Heart left ventricle (tissue), 16 donors: ENCODE measurements at places on chromosomes 11 and 22.

DNA sequence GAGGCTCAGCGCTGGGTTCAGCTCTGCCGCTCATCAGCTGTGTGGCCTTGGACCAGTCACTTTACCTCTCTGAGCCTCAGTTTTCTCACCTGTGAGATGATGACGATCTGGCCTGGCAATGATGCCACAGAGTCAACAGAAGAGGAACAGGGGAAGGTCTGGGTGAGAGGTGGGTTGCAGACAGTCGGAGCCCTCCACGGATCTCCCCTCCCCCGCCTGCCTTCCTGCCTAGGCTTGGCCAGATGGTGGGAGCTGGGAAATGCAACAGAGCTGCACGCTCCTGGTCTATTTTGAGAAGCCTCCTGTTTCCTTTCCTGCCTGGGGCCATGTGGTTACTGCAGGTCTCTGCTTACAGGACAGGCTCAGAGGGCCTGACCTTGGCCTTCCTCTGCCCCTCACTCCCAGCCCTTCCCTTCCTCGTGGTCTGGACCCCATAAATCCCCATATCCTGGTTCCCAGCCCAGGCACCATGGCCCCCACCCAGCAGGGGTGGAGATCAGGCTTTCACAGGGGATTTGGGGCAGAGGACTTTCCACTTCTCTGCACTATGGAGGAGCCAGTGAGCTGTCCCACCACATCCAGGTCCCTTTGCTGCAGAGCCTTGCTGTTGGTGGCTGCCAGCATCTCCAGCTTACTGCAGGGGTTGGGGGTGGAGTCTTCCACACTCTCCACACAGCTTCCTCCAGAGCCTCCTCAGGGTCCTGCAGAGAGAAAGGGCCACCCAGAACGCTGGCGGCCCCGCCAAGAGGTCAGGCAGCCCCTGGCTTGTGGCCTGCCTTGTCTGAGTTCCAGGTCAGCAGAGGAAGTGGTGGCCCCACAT, 46.9 kb downstream of the C11orf96 start:
- no peaks in the 10 kb centered on the region for H3K27me3 ChIP-seq
- no peaks in the 10 kb centered on the region for H3K36me3 ChIP-seq
- H3K4me1 ChIP-seq, result peaks cover 65% of the 10 kb centered on the region

GRCh38 chr11:77442394-77443053, 31.4 kb downstream of the PAK1 start:
- H3K4me3 ChIP-seq, result no peak overlapping the region
- H3K27ac ChIP-seq, result no peak overlapping the region
- DNase-seq, result no peak
- H3K27me3 ChIP-seq, result no peaks in the 10 kb centered on the region

DNA sequence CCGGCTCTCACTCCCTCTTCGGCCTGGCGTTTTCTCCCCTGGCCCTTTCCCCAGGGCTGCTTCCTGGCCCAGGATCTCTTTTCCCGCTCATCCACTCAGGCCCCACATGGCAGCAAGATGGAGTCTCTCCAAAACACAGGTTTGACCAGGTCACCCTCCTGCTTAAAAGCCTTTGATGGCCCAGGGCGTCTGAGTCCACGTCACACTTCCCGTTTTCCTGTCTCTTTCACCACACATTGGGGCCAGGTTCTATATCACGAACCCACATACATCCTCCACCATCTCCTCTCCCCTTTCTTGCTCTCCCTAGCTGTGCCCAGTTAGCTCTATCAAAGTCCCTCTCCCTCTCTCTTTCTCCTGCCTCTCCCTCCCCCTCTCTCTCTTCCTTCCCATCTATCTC, 7.8 kb upstream of the LRRC32 start:
- H3K27ac ChIP-seq, result no peak overlapping the region
- H3K36me3 ChIP-seq, result no peaks in the 10 kb centered on the region
- H3K4me1 ChIP-seq, result no peaks in the 10 kb centered on the region
- H3K4me3 ChIP-seq, result no peak overlapping the region
- DNase-seq, result no peak

GRCh38 chr22:21076912-21077625, 31.3 kb downstream of the LRRC74B start:
- no peaks in the 10 kb centered on the region for H3K4me1 ChIP-seq
- H3K27ac ChIP-seq, result no peak overlapping the region
- H3K4me3 ChIP-seq, result no peak overlapping the region

GRCh38 chr22:34414467-34415440, 494.5 kb upstream of the LARGE1 start:
- peak; percentile 24 for DNase-seq
- H3K27ac ChIP-seq, result no peak overlapping the region
- H3K27me3 ChIP-seq, result no peaks in the 10 kb centered on the region
- H3K4me1 ChIP-seq, result no peaks in the 10 kb centered on the region

DNA sequence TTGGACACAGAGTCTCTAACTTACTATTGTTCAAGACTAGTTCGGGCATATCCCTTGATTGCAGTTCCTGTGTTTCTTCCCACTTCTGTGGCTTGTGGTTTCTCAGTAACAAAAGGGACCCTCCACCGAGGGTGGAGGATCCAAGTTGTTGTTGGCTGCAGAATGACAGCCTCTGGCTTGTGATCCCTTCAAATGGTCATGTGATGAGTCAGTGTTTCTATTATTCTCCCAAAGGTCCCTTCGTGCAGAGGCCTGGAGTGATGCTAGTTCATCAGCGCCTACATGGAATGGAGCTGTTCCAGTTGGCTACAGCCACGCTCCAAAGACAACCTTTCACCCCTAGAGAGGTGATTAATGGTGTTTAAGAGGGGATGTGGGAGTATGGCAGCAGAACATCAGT, 2.6 kb upstream of the VWCE start:
- no peaks in the 10 kb centered on the region for H3K27me3 ChIP-seq
- peaks cover 38% of the 10 kb centered on the region for H3K36me3 ChIP-seq
- no peak for DNase-seq
- peaks cover 33% of the 10 kb centered on the region for H3K4me1 ChIP-seq

- H3K4me3 ChIP-seq, result no peak overlapping the region
- no peak for DNase-seq
- H3K27ac ChIP-seq, result no peak overlapping the region
- H3K4me1 ChIP-seq, result peaks cover 19% of the 10 kb centered on the region
- H3K27me3 ChIP-seq, result peaks cover 26% of the 10 kb centered on the region
Measured at GRCh38 chr11:46393231-46393616, 1.6 kb upstream of the CHRM4 start.

DNA sequence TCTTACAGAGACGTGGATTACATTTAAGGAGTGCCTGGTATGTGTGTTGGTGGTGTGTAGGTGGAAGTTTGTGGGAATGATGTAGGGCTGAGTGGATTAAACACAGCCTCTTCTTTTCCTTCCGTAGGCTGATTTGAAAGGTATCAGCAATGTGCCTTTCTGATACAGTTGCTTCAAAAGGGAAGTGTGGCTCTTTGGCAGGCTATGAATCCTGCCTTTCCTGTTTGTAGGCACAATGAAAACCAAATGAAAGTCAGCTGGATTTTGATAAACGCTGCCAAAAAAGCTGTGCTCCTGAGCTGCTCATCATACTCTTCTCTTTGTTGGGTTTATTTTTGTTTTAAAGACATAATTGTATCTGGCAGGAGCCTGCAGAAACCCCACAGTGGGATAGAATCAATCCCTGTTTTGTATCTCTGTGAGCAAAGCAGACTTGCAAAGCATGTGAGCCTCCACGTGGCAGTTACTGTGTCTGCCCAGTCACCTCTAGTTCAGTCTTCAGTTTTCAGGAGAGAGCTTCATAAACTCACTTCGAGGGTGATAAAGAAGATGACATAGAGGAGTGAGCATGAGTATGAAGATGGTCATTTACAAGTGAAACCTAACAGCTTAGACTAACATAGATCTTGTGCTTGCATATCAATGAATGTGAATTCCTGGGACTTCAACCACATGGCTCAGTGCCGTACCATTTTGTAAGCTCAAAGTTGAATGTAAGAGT, 655.7 kb upstream of the KIRREL3 start:
- H3K4me1 ChIP-seq, result no peaks in the 10 kb centered on the region
- no peak for DNase-seq
- H3K27ac ChIP-seq, result no peak overlapping the region
- H3K27me3 ChIP-seq, result no peaks in the 10 kb centered on the region
- no peak overlapping the region for H3K4me3 ChIP-seq

DNA sequence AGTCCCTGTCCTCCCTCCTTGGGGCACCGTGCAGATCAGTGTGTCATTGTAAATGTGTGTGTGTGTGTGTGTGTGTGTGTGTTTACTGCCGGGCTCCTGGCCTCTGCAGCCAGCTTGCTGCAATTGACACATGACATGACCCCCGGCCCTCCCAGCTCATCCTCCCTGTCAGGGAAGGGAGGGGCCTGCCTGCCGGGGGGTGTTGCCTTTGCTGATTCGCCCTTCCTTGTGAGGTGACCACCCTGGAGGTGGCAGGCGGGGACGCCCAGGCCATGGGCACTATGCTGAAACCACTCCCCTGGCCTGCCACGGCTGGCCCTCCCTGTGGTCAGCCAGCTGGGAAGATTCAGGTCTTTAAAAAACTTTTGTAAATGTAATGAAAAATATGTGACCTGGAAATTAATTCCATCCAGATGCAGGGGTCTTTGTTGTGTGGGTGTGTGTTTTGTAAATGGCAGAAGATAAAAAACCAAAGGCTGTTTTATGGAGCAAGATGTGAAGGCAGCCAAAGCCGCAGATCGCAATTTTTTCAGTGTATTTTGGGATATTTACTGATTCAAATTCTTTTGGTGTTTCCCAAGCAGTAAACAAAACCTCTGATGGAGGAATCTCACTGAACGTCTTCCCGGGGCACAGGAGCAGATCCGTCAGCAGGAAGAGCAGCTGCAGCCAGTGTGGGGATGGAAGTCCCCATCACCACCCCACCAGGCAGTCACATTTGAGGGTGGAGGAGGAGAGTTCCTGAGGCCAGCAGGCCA, 23.2 kb downstream of the SHISAL1 start:
- no peaks in the 10 kb centered on the region for H3K4me1 ChIP-seq
- no peaks in the 10 kb centered on the region for H3K36me3 ChIP-seq
- H3K27me3 ChIP-seq, result no peaks in the 10 kb centered on the region
- H3K4me3 ChIP-seq, result no peak overlapping the region
- no peak for DNase-seq
- no peak overlapping the region for H3K27ac ChIP-seq

DNA sequence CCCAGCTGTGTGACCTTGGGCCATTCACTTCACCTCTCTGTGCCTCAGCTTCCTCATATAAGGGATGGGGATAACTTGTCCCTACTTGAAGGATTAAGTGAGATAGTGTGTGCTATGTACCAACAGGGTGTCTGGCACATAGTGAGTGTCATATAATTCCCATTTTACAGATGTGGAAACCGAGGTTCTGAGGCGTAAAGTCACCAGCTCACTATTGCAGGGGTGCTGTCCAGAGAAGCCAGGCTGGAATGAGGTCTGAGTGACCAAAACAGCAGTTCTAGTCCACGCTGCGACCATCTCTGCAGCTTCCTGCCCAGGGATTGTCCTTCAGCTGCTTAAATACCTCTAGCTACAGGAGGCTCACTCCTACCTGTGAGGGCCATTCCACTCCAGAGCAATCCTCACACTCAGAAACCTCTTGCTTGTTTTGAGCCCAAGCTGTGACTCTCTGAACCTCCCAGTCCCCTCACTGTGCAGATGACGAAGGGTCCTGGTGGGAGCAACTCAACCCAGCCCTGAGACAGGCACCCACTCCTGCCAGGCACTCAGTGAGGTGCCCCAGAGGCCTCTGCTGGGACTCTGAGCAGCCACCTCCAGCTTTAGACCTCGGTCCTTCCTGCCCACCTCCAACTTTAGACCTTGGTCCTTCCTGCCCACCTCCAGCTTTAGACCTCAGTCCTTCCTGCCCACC, 5.8 kb downstream of the MB start:
- no peak overlapping the region for H3K4me3 ChIP-seq
- peak overlapping the region; percentile 82 for H3K27ac ChIP-seq
- H3K4me1 ChIP-seq, result peaks cover 55% of the 10 kb centered on the region
- no peaks in the 10 kb centered on the region for H3K27me3 ChIP-seq
- peaks cover 4% of the 10 kb centered on the region for H3K36me3 ChIP-seq
